ENCODE measurements at places on chromosomes 4 and X. TPM values are rescaled to one million over a fixed set of nuclear protein-coding genes. Genes with fewer than 3 reads are reported as not detected.

GRCh38 chr4:8346838-8347605 lies 77.5 kb downstream of the HTRA3 start:
- no peaks in the 10 kb centered on the region for H3K36me3 ChIP-seq
- no peak for DNase-seq
- H3K27ac ChIP-seq = no peak overlapping the region
- H3K4me3 ChIP-seq = no peak overlapping the region

IL13RA2 gene
- total RNA-seq = not detected

GRCh38 chrX:48761674-48762471 lies at the start of gene GLOD5:
GLOD5 (plus strand) TSS chrX:48761747; CDS start chrX:48761791, 44 bp downstream.
- no peaks in the 10 kb centered on the region for H3K4me1 ChIP-seq
- H3K4me3 ChIP-seq = no peak within 1 kb of the TSS
- H3K27me3 ChIP-seq = no peaks in the 10 kb centered on the region
- no peak for DNase-seq
- no peaks in the 10 kb centered on the region for H3K36me3 ChIP-seq
- no peak within 1 kb of the TSS for H3K27ac ChIP-seq

GRCh38 chr4:31917334-31917733 lies 1197.2 kb downstream of the PCDH7 start:
- H3K36me3 ChIP-seq = no peaks in the 10 kb centered on the region
- H3K4me3 ChIP-seq = no peak overlapping the region
- DNase-seq = no peak
- no peak overlapping the region for H3K27ac ChIP-seq
- no peaks in the 10 kb centered on the region for H3K27me3 ChIP-seq
